ENCODE measurements at places on chromosomes 2 and 18.

DNA sequence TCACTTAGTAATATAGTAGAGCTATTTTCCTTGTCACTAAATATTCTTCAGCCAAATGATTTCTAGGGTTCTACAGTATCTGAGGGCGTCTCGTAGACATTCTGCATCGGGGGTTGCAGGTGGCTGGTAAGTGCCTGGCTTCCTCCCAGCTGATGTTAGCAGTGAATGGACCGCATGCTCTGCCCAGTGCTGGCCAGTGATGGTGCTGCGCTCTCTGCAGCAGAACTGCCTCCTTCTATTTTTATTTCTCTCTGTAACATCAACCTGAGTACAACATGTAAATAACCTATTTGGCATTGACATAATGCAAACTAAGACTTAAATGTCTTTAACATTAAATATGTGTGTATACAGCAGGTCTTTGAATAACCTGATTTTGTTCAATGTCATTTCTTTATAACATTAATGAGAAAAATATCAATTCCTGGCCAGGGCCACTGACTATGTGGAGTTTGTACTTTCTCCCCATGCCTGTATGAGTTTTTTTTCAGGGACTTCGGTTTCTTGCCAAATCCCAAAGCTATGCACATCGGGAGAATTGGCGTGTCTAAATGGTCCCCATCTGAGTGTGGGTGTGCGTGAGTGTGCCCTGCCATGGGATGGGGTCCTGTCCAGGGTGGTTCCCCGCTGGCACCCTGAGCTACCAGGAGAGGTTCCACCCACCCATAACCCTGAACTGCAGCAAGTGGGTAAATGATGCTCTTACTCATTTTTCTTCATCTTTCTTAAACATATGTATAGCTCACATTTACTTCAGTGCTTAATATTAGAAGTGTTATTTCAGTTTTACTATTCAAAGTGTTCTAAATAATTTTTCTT lies 278.2 kb upstream of the EPAS1 start:
- DNase-seq = no peak

GRCh38 chr2:65985986-65986385 lies 448.9 kb upstream of the MEIS1 start:
- no peak for DNase-seq

DNA sequence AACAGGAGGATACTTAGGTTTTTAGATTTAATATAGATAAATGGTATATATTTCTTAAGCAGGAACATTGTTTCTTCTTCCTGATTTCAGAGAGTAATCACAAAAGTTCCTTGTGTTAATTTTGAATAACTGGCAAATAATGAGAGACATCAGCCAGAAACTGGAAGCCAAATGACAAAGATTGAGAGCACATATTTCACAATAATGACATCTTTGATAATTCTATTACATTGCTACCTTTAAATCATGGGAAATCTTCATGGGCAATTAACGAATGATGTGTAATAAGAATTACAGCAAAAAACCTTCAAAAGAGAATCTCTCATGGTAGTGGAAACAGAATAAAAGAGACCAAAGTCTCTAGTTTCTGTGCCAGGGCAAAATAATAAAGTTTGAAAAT lies 215.1 kb downstream of the NUP35 start:
- DNase-seq = no peak

GRCh38 chr2:196758474-196759377 lies 40.8 kb downstream of the GTF3C3 start:
- DNase-seq = no peak

GRCh38 chr18:37559194-37559593 lies 6.4 kb downstream of the CELF4 start:
- DNase-seq = no peak

DNA sequence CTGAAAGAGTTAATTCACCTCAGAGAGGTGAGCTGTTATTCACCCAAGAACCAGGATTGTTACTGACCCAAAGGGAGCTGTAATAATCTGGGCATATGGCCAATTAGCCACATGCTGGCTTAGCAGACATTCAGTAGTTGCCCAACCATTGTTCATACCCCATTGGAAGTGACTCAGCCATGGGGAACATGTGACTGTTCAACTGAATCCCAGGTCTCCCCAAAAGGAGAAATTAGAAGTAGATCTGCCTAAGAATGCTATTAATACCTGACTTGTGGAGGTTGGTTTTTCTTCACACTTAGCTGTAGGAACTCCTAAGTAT lies 272.6 kb upstream of the UBE2E3 start:
- no peak for DNase-seq

- no peak for DNase-seq
Measured at GRCh38 chr2:41779888-41780287, 267.9 kb upstream of the PKDCC start.

DNA sequence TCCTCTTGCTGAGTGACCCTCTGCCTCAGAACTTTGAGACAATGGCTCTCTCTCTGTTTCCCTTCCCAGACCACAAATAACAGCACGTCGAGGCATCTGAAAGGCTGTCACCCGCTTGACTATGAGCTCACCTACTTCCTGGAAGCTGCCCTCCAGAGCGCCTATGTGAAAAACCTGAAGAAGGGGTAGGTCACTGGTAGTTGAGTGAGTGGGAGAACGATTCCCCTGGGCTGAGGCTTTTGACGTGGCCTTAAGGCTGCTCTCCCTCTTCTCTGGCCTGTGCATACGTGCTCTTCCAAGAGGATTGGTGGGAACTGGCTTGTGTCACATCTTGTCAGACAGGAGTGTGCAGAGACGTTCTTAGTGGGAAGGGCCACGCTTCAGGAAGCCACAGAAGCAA lies 63.1 kb upstream of the MCFD2 start:
- no peak for DNase-seq

DNA sequence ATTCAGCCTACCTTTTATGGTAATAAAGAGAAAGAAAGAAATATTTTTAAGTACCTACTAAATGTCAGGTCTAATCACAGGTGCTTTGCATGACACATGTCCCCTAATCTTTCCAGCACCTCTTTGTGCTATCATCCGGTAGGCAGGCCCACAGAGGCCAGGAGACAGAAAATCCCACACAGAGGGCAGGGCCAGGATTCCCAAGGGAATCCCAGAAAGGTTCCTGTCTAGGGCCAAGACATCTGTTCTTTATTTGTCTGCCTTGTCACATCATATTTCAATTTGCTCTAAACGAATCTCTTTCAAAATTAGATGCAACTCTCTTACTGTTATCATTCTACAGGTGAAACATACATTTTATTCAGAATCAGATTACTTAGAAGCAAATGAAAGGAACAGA lies 676.1 kb upstream of the GYPC start:
- no peak for DNase-seq
